Fibroblast of skin of abdomen (primary cell): ENCODE measurements at places on chromosomes 13 and 19.

GRCh38 chr13:51806566-51806965, 2.6 kb upstream of the DHRS12 start:
- peak; percentile 25 for DNase-seq

- no peak for DNase-seq
Measured at GRCh38 chr19:32910874-32911273, 41.3 kb upstream of the SLC7A9 start.

DNA sequence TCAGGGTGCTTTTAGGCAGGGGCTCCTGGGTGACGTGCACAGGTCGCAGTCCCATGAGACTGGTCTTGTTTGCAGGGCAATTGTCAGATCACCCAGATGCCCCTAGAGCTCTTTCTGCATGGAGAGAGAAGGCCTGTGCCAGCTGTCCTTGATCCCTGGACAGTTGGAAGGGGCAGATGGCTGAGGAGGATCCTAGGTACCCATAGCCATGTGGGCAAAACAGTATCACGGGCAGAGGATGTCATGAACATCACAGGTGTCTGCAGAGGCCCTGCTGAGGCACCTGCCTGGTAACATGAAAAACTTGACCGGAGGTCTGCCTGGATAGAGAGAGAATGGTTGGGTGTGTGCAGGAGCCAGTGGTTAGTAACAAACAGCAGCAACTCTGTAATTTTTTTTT, 99.3 kb downstream of the ZNF536 start:
- DNase-seq, result no peak

- DNase-seq, result no peak
Measured at GRCh38 chr13:75364131-75364713, 117.7 kb downstream of the TBC1D4 start.

DNA sequence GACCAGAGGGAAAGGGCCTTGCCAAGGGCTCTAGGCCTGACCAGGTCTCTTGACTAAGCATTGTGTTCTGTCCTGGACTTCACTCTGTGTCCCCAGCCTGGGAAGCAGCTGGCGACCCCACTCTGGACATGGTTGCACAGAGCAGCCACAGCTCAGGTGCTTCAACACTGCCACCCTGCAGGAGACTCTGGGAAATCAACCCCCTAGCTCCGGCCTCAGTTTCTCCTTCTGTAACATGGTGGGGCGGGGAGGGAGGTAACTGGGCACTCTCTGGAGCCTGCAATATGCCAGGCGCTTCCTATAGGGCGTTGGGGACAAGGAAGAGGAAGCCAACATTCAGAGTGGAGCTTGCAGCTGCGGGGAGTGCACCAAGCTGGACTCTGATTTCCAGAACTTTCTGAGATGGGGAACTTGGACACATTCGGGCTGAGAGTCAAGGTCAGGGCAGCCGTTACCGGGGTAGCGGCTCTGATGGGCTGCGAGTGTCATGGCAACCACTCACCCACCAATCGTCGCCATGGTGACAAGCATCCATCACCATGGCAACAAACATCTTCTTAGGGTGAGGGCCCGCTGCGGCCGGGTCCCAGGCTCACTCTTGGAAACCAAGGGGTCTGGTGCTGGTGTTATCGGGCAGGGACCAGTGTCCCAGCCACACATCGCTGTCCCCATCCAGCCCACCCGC, 12.8 kb downstream of the F2RL3 start:
- DNase-seq, result no peak

DNA sequence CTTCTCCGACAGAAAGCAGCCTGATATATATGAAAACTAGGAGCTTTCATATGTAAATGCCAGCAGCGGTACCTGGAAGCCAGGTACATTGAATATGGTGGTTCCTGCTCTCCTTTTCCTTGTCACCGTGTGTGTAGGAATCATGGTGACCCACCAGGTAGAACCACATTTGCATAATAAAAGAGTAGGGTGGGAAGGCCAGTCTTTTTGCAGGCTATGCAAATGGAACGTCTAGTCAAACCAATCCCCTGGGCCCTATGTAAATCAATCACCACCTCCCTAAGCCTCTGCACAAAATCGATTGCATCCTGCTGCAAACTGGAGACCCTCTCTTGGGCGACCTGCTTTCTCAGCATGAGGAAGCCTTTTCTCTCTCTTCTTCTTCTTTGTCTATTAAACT, 22.2 kb upstream of the ZNF181 start:
- DNase-seq, result no peak

DNA sequence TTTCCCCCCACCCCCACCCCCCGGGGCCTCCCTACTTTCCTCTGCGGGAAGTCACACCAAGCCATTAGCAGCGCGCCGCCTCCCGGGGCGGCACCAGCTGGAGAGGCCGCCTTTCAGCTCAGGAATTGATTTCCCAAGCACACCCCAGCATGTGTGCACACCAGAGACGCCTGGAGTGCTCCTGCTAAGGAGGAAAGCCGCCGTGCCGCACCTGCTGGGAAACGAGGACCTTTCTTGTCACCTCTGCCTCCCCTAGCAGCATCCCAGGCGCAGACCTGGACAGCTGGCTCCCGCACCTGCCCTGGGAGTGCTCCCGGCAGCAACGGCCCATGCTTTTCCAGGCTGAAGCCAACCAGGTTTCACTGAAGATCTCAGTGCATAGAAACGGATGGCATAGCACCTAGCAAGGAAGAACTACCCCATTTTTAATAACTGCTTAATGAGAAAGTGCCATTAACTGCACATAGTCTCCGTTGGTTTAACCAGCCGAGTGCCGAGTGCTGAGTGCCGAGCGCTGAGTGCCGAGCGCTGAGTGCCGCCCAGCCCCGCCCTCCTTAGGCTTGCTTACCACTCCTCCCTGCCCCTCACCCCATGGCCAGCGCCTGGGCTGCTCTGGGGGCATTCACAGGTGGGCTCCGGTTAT, 165.0 kb downstream of the USP12 start:
- no peak for DNase-seq

DNA sequence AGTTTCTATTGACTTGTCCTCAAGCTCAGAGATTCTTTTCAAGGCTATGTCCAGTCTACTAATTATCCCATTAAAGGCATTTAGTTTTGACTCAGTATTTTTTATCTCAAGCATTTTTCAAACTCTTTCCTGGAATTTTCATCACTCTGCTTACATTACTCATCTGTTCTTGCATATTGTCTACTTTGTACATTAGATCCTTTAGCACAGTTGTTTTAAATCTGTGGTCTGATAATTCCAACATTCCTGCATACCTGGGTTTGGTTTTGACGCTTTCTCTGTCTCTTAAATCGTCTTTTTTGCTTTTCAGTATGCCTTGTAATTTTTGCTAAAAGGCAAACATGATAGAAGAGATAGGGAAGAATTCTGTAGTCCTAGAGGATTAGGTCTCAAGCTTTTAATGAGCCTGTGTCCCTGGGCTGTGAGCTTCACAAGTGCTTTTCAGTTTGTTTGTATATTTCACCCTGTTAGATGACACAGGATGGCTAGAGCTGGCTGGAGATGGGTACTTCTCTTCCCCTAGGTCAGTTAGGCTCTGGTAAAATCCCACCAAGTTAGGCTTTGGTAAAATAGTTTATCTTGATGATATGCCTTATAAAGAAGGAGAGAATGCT, 46.1 kb upstream of the GPC6 start:
- peak; percentile 88 for DNase-seq

DNA sequence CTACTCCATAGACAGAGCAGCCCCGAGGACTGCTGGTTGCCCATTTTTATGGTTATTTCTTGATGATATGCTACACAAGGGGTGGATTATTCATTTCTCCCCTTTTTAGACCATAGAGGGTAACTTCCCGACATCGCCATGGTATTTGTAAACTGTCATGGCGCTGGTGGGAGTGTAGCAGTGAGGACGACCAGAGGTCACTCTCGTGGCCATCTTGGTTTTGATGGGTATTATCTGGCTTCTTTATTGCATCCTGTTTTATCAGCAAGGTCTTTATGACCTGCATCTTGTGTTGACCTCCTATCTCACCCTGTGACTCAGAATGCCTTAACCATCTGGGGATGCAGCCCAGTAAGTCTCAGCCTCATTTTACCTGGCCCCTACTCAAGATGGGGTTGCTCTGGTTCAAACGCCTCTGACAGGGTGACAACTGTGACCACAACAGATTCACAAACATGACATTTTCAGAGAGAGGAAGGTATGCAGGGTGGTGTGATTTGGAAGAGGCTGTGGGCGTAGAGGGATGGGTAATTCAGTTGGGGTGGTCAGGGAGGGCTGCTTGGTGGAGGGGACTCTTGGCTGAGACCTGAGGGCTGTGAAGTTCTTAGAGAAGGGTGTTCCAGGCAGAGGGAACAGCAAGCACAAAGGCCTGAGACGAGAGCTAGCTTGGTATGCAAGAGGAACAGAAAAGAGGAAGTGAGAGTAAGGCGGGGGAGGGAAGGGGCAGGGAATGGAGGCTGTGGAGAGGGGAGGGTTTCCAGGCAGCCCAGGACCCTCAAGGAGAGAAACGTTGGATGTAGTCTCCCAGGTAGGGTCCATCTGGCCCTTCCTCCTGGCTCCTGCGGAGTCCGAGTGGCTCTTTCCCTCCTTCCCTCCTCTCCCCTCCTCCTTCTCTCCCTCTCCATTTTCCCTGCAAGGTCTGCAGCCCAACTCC, 23.5 kb downstream of the FAM187B start:
- no peak for DNase-seq

GRCh38 chr19:45972081-45972946, 1.4 kb downstream of the NOVA2 start:
- no peak for DNase-seq

- no peak for DNase-seq
Measured at GRCh38 chr13:97710797-97711196, 242.7 kb upstream of the IPO5 start.

DNA sequence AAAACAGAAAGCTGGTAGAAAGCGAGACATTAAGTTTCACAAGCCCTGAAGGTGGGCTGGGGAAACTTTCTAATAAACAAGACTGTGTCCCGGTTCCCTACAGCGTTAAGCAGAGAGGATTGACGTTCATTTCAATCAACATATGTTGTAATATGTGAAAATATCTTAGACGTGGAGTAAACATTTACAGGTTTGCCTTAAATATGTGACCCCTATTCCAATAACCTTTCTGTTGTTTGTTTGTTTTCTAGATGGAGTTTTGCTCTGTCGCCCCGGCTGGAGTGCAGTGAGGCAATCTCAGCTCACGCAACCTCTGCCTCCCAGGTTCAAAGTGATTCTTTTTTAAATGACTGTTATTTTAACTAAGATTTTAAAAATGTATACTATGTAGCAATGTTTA, 526.2 kb downstream of the SUCLA2 start:
- DNase-seq, result no peak

- DNase-seq, result no peak
Measured at GRCh38 chr13:73631411-73631810, 502.8 kb downstream of the KLF12 start.

- DNase-seq, result no peak
Measured at GRCh38 chr13:105116966-105117365, 1418.5 kb downstream of the EFNB2 start.

- no peak for DNase-seq
Measured at GRCh38 chr13:55000043-55000442, 1971.4 kb downstream of the OLFM4 start.
